Fibroblast of lung (primary cell): ENCODE measurements at places on chromosomes 16 and 17.

DNA sequence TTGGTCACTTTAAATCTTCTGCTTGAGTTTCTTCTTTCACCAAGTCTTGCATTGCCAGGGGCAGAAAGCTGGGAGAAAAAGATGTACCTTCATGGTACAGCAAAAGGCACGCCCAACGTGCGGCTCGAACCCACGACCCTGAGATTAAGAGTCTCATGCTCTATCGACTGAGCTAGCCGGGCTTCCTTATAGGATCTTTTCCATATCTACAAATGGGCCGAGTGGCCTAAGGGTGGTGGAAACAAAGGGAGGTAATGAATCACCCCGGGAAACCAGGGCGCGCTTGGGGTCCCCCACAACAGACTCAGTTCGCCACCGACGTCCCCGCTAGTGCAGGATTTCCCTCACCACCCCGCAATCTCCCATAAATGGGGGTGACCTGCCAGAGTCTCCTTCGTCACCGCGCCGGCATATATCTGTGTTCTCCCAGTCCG, 7.5 kb upstream of the OR1F1 start:
- no peak overlapping the region for H3K27ac ChIP-seq
- H3K4me1 ChIP-seq = peaks cover 4% of the 10 kb centered on the region
- peaks cover 5% of the 10 kb centered on the region for H3K27me3 ChIP-seq

- H3K36me3 ChIP-seq = no peaks in the 10 kb centered on the region
- H3K4me3 ChIP-seq = no peak overlapping the region
- H3K27me3 ChIP-seq = peaks cover 3% of the 10 kb centered on the region
- no peaks in the 10 kb centered on the region for H3K4me1 ChIP-seq
These were observed 16.3 kb upstream of the MAP3K14 start for GRCh38 chr17:45332989-45333701.

GRCh38 chr16:57025941-57026777, 36.8 kb downstream of the NLRC5 start:
- H3K36me3 ChIP-seq = peaks cover 21% of the 10 kb centered on the region
- no peak overlapping the region for H3K4me3 ChIP-seq
- no peaks in the 10 kb centered on the region for H3K4me1 ChIP-seq
- no peak overlapping the region for H3K27ac ChIP-seq
- H3K27me3 ChIP-seq = no peaks in the 10 kb centered on the region

DNA sequence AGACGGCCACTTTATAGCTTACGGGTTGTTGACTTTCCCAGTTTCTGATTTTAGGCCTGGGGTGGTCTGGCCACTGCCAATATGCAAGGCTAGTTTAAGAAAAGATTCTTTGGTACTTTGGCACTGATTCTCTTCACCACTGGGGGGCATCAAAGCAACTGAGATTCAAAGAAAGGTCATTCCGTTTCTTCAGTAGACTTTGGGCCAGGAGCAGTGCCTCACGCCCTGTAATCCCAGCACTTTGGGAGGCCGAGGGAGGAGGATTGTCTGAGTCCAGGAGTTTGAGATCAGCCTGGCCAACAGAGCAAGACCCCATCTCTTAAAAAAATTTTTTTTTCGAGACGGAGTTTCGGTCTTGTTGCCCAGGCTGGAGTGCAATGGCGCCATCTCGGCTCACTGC, 53.0 kb downstream of the RPA1 start:
- no peaks in the 10 kb centered on the region for H3K27me3 ChIP-seq
- DNase-seq = peak; percentile 55
- H3K36me3 ChIP-seq = peaks cover 22% of the 10 kb centered on the region
- no peaks in the 10 kb centered on the region for H3K4me1 ChIP-seq
- H3K4me3 ChIP-seq = no peak overlapping the region

GRCh38 chr17:51992864-51993416, 165.6 kb downstream of the CA10 start:
- no peaks in the 10 kb centered on the region for H3K4me1 ChIP-seq
- no peaks in the 10 kb centered on the region for H3K27me3 ChIP-seq
- H3K4me3 ChIP-seq = no peak overlapping the region

GRCh38 chr17:80942423-80943345, 49.0 kb upstream of the CHMP6 start:
- H3K27ac ChIP-seq = peak overlapping the region; percentile 68
- peaks cover 9% of the 10 kb centered on the region for H3K36me3 ChIP-seq
- DNase-seq = peak; percentile 84
- peak overlapping the region; percentile 12 for H3K4me3 ChIP-seq
- peaks cover 8% of the 10 kb centered on the region for H3K4me1 ChIP-seq

DNA sequence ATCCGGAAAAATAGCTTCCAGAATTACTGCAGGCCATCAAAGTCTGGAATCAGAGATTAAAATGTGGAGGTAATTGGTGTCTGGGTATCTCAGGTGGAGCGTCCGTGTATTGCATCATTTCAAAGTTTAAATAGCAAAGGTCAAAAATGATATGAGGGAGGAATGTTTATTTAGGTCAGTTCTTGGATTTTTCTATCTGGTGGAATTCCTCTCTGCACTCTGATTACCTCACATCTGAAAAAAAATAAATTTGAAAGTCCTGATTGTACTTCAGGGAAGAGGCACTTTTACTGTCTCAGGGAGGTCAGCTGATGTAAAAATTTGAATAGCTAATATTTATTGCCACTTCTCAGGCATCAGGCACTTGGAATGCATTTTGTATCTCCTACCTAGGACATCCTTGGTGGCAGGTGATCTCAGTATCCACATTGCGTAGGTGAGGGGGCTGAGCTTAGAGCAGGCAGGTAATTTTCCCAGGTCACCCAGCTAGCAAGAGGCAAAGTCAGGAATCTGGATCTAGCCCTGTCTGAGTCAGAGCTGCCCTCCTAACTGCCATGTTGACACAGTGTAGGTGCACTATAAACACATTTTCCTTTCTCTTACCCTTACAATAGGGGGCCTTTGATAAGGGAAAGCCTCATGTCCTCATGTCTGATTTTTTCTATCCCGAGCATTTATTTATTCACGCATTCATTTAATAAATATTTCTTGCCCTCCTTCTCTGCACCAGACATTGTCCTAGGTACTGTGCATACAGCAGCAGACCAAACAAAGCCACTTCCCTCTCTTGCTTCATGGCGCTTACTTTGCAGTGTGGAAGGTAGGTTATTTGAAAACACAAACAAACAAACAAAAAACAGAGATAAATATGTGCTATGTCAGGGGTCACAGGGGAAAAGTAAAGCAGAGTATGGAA, 454.3 kb downstream of the HAPSTR1 start:
- H3K36me3 ChIP-seq = no peaks in the 10 kb centered on the region
- H3K27ac ChIP-seq = no peak overlapping the region
- H3K4me1 ChIP-seq = no peaks in the 10 kb centered on the region
- no peak for DNase-seq

- no peak overlapping the region for H3K4me3 ChIP-seq
- H3K27ac ChIP-seq = peak overlapping the region; percentile 37
- no peaks in the 10 kb centered on the region for H3K27me3 ChIP-seq
- H3K4me1 ChIP-seq = peaks cover 4% of the 10 kb centered on the region
- H3K36me3 ChIP-seq = peaks cover 23% of the 10 kb centered on the region
These were observed 70.2 kb downstream of the ZZEF1 start for GRCh38 chr17:4072487-4073157.
